Parietal lobe (tissue), 2 donors: ENCODE measurements at places on chromosomes 4 and X. TPM values are rescaled to one million over a fixed set of nuclear protein-coding genes. Genes with fewer than 3 reads are reported as not detected.

Gene BANK1
- total RNA-seq: not detected

Gene CSAG3
- total RNA-seq: not detected

Gene CENPVL1
- total RNA-seq: 2.5 TPM

Gene TECRL
- total RNA-seq: 0.31 TPM

Gene PNMA6F
- not detected for total RNA-seq

Gene GPR50
- total RNA-seq: not detected

Gene PABPC5
- total RNA-seq: 8.1 TPM

Gene C4orf51
- total RNA-seq: not detected

Gene IL1RAPL1
- total RNA-seq: 16.0 TPM

Gene HSPA4L
- 15.7 TPM for total RNA-seq

Gene SCML1
- total RNA-seq: 8.1 TPM

Gene UGT2B7
- not detected for total RNA-seq

Gene ARX
- 14.4 TPM for total RNA-seq

Gene XK
- 2.2 TPM for total RNA-seq

Gene HERC5
- 1.6 TPM for total RNA-seq

Gene ZFP92
- 1.9 TPM for total RNA-seq

Gene TLR8
- 0.31 TPM for total RNA-seq

Gene DCLK2
- 203 TPM for total RNA-seq

Gene GATA1
- total RNA-seq: not detected

Gene SCML2
- 13.1 TPM for total RNA-seq

Gene VSIG4
- total RNA-seq: 14.7 TPM

Gene PASD1
- not detected for total RNA-seq

Gene MYOZ2
- 0.63 TPM for total RNA-seq

Gene SLC6A14
- not detected for total RNA-seq

Gene MMRN1
- 3.8 TPM for total RNA-seq

Gene SUPT20HL2
- not detected for total RNA-seq

Gene CTSO
- total RNA-seq: 6.3 TPM

Gene ARR3
- not detected for total RNA-seq

Gene TCEANC
- 8.8 TPM for total RNA-seq

Gene CYTL1
- total RNA-seq: not detected

Gene ATP1B4
- not detected for total RNA-seq

Gene PRSS12
- 88.3 TPM for total RNA-seq

Gene TRIM75
- total RNA-seq: not detected

Gene RHOH
- not detected for total RNA-seq

Gene PAGE2B
- total RNA-seq: not detected

Gene PNMA6E
- not detected for total RNA-seq

Gene MAGEC1
- total RNA-seq: not detected

Gene MECP2
- total RNA-seq: 65.7 TPM

Gene RXFP1
- total RNA-seq: 1.6 TPM

Gene SMIM10
- total RNA-seq: 0.31 TPM

Gene AWAT1
- total RNA-seq: not detected

Gene WDR13
- total RNA-seq: 88.9 TPM

Gene LGI2
- total RNA-seq: 3.1 TPM

Gene IBSP
- total RNA-seq: not detected

Gene TBC1D25
- 13.8 TPM for total RNA-seq

Gene SRPK3
- not detected for total RNA-seq

Gene NHS
- 7.5 TPM for total RNA-seq

Gene TCEAL1
- 37.2 TPM for total RNA-seq

Gene WAS
- 0.63 TPM for total RNA-seq

Gene PITX2
- not detected for total RNA-seq
